ENCODE measurements at places on chromosomes 13 and 19. TPM values are rescaled to one million over a fixed set of nuclear protein-coding genes. Genes with fewer than 3 reads are reported as not detected.

Gene ZNF225
- 0.61 TPM for total RNA-seq

Gene STK11
- 90.8 TPM for total RNA-seq

Gene ZNF549
- total RNA-seq: 1.5 TPM

Gene FLT1
- 15.6 TPM for total RNA-seq

Gene CSNK1A1L
- total RNA-seq: not detected

Data from psoas muscle (tissue), 8 donors.